Left lung (tissue), 14 donors: ENCODE measurements at places on chromosomes 3 and 15. TPM values are rescaled to one million over a fixed set of nuclear protein-coding genes. Genes with fewer than 3 reads are reported as not detected.
A peak's percentile ranks its signal among the peaks of the same experiment; 100 is the strongest.

- DNase-seq: no peak
Measured at GRCh38 chr3:47469616-47470015, 6.1 kb downstream of the SCAP start.

GRCh38 chr15:29291067-29291845, 21.6 kb upstream of the NSMCE3 start:
- no peak for DNase-seq

- peak; percentile 72 for DNase-seq
Measured at GRCh38 chr3:112395181-112395895, 62.4 kb downstream of the CD200 start.

Gene DUOXA2
- total RNA-seq: not detected

Gene SCAMP5
- 20.1 TPM for total RNA-seq
